Right cardiac atrium (tissue), 5 donors: ENCODE measurements at places on chromosomes 2 and 18. TPM values are rescaled to one million over a fixed set of nuclear protein-coding genes. Genes with fewer than 3 reads are reported as not detected.

The PLA2R1 gene
- polyA plus RNA-seq: 1.8 TPM

The SCTR gene
- 0.50 TPM for polyA plus RNA-seq

The RUFY4 gene
- polyA plus RNA-seq: not detected

The TIGD1 gene
- polyA plus RNA-seq: 1.9 TPM

The NEURL3 gene
- polyA plus RNA-seq: 0.07 TPM

The SERPINB13 gene
- not detected for polyA plus RNA-seq

The EPHA4 gene
- 25.9 TPM for polyA plus RNA-seq

The TRMT61B gene
- polyA plus RNA-seq: 32.7 TPM

The DNAH6 gene
- 0.07 TPM for polyA plus RNA-seq
